Stimulated activated CD4-positive, alpha-beta T cell treated with anti-CD3 and anti-CD28 coated beads, Interleukin-15, amount 100 ng/mL, for 24 hours (primary cell): ENCODE measurements at places on chromosomes 3 and 15.
A peak's percentile ranks its signal among the peaks of the same experiment; 100 is the strongest.

GRCh38 chr15:36230776-36231175, 348.6 kb upstream of the CDIN1 start:
- no peak for DNase-seq

DNA sequence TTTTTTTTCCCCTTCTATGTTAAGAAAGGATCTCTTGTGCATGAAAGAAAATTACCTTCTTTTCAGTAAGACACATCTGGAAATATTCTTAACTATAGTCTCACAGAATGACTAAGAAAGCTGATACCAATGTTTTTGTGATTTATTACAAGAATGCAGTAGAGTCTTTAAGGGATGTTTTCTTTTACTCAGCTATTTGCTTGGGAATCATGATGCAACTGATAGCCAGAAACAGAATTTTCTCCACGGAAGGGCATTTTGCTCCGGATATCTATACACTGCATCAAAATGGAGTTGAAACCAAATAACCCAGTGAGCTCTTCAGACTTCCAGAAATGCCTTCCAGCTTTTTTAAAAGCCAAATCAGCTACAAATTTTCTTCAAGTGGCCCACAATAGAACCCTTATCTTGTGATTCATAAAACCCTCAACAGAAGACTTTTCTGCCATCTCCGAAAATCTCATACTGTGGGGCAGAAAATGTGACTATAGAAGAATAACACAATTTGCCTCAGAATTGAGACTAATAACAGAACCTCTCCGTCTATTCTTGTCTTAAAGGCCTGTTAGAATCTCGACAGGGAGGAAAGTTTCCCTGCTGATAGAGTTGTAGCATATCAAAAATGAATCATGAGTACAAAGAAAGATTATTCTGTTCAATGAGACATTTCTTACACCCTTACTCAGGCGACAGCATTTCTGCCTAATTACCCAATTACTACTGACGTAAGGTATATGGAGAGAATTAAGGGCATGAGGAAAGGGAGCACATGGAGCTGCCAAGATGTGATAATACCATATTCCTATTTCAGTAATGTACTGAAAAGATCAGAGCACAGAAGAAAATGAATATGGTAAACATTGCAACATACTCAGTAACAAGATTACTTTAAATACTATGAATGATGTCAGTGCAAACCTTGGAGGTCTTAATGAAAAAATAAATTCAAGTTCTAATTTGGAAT, 900.1 kb downstream of the ROBO1 start:
- DNase-seq: no peak

GRCh38 chr15:58307313-58307961, 124.4 kb upstream of the LIPC start:
- DNase-seq: no peak

DNA sequence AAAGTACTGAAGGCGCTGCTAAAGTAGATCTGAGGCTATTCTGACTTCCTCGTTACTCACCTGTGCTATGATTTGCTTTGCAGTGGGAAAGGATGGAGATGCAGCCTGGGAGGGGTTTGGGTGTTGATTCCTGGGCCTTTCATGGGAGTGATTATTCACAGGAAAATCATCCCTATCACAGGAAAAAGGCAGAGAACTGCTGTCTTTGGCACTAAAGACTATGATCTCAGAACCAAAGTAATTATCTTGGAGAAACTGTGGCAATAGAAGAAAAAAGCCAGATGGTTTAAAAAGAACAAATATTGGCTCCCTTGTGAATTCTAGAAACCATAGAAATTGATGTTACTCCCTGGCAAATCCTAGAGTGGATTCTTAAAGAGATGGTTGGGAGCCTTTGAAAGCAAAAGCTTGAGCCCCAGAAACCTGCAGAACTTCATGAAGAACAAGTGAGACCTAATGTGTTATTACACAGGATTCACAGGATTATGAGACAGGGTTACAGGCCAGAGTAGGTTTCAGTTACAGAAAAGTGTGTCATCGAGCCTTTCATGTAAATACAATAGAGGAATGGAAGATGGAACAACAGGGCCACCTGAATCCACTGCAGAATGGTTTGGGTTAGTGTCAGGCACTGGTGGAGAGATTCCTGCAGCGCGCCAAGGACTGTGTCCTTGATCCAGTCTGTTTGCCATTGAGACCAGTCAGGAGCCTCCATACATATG, 85.7 kb downstream of the OXNAD1 start:
- DNase-seq: no peak

DNA sequence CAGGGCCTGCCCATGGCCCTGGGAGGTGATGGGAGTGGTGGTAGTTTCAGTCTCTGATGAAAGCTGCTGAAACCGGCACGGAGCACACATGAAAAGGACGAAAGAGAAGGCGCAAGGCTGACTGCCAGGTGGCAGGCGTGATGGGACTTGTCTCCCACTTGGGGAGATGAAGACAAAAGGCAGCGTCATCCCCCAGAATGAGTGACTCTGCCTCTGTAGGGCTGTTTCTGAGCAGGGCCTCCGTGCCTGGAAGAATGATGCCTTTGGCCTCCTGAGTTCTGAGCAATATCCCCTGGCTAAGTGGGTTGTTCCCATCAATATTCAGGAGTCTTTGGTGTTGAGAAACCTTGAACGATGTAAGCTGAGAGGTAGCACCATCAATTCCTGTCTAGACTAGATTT, 237.8 kb downstream of the OPA1 start:
- DNase-seq: no peak

DNA sequence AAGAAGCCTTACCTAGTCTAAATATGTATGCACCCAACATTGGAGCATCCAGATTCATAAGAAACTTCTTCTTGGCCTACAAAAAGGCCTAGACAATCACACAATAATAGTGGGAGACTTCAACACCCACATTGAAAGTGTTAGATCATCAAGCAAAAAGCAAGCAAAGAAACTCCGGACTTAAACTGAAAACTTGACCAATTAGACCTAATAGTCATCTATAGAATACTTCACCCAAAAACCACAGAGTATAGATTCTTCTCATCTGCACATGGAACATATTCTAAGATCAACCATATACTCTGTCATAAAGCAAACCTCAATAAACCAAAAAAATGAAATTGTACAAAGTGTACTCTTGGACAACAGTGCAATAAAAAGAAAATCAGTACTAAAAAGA, 22.3 kb upstream of the OR5K4 start:
- no peak for DNase-seq

DNA sequence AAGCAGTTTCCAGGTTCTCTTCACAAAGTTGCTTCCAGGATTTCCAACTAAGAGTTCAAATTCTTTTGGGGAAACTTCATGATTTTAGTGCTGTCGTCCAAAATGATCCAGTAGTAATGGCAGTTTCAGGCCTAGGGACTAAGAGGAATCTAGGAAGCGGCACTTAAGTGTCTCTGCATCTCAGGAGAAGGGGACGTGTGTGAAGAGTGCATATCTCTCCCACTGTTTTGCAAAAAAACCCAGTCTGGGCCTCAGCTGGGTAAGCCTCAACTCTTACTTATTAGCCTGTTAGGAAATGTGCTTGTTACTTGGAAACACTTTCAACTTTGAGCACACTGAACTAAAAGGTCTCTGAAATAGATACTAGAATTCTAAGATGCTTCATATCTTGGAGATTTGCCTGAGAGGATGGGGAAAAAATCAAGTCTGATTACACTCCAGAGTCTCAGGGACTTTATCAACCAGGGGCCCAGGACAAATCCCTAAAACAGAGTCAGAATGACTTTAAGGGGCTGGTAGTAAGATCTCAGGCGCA, 81.8 kb downstream of the WDR76 start:
- no peak for DNase-seq

- peak; percentile 24 for DNase-seq
Measured at GRCh38 chr15:101276501-101277037, 716 bp downstream of the SELENOS start.

DNA sequence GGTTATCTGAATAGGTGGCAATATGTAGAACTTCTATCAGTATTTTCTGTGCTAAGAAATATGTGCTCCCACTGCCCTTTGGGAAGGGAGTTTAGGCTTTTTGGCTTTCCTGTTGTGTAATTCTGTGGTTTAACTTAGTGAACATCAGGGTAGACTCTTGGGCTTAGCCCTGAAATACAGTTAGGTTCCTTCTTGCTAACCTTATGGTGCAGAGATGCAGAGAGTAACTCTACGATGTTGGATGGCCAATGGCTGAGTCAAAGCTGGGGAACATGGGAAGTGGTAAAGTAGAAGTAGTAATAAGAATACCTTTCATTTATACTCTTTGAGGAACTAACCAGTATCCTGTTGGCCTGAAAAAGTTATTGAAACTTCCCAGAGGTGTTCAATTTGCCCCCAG, 80.8 kb upstream of the IL12A start:
- no peak for DNase-seq

DNA sequence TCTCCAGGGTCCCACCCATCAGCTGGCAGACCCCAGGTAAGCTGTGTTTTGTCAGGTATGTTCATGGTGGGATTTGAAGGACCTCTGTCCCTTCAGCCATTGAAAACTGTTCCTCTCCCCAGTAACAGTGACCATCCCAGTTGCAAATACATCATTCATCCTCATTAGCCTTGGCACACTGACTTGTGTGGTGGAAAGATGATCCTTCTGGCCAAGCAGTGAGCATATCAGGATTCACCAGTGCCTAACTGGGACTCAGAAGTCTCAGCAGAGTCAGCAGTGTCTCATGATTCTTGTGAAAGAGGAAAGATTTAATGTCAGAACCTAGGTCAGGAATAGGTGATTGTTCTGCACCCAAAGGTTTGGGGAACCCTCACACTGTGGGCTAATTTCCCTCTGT, 90.2 kb downstream of the DNAJB8 start:
- no peak for DNase-seq

GRCh38 chr3:119733812-119734211, 31.0 kb downstream of the CFAP91 start:
- no peak for DNase-seq
